Activated CD4-positive, alpha-beta T cell treated with anti-CD3 and anti-CD28 coated beads, Interleukin-2, amount 50 U/mL, for 4 hours (primary cell): ENCODE measurements at places on chromosomes 2 and 18.

GRCh38 chr2:14634489-14635390 is 2.2 kb downstream of the LRATD1 start:
- DNase-seq: no peak

DNA sequence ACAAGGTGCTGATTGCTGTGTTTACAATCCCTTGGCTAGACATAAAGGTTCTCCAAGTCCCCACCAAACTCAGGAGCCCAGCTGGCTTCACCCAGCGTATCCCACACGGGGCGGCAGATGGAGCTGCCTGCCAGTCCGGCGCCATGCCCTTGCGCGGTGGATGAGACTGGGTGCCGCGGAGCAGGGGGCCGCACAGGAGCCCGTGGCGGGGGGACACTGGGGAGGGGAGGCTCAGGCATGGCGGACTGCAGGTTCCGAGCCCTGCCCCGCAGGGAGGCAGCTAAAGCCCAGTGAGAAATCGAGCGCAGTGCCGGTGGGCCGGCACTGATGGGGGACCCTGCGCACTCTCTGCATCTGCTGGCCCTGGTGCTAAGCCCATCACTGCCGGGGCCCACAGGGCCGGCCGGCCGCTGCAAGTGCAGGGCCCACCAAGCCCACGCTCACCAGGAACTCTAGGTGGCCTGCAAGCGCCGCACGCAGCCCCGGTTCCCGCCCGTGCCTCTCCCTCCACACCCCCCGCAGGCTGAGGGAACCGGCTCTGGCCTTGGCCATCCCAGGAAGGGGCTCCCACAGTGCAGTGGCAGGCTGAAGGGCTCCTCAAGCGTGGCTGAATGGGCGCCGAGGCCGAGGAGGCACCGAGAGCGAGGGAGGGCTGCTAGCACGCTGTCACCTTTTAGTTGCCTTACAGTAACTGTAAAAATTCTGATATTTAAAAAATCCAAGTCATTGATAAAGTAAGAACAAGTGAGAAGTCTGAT is 930.0 kb upstream of the FSHR start:
- DNase-seq: no peak

DNA sequence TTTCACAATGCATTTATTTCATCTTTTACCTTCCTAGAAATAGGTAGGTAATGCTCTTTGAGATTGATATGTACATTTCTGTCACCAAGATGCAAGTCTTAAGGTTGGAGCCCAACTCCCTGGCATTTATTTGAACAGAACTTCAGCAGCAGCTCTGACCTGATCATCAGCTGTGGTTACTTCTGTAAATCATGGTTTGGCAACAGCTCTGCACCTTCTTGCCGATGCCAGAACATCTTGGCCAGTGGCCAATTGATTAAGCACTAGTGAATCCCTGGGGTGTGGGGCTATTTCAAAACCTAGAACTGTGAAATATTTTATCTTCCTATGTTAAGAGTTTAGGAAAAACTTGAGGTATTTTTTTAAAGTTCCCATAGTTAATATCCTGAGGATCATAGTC is 124.8 kb upstream of the NYAP2 start:
- no peak for DNase-seq

- no peak for DNase-seq
Measured at GRCh38 chr2:38265461-38265860, 111.6 kb downstream of the ATL2 start.

DNA sequence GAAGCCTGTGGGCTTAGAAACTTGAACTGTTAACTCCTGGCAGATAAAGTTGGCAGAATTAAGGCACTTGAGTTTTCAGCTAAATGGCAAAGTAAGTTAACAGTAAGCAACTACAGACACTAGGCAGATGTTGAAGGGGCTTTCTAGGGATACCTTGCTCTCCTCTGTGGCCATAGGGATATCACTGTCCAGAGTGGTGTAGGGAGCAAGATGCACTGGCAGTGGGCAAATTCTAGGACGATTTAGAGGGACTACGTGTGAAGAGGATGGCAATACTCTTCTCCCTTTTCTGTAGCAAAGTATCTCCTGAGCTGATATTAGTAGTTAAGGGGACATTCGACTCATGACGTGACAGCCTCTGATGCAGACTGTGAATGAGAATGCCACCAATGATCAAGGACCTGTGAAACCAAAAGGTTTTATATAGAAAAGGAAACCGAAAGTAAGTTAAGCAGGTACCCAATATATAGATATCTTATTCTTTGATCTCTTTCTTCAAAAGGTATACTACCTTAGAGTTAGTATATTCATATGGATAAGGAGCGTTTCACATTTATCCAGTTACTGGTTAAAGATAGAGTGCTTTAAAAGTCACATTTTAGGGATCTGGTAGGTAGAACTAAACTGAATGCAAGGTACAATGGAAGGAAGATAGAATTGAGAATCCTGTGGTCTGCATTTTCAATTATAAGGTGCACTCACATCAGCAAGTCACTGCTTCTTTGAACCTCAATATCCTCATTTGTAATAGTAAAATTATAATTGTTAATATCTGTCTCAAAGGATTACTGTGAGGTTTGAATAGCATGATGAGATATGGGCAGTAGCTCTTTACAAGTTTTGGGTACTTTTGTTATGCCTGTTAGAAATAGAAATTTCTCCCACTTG is 106.4 kb downstream of the KCNH7 start:
- no peak for DNase-seq

- DNase-seq: no peak
Measured at GRCh38 chr18:44093253-44093652, 587.4 kb upstream of the SETBP1 start.

GRCh38 chr2:118264232-118264990 is 176.1 kb downstream of the INSIG2 start:
- DNase-seq: no peak

- no peak for DNase-seq
Measured at GRCh38 chr2:1636791-1637415, 107.4 kb downstream of the PXDN start.

DNA sequence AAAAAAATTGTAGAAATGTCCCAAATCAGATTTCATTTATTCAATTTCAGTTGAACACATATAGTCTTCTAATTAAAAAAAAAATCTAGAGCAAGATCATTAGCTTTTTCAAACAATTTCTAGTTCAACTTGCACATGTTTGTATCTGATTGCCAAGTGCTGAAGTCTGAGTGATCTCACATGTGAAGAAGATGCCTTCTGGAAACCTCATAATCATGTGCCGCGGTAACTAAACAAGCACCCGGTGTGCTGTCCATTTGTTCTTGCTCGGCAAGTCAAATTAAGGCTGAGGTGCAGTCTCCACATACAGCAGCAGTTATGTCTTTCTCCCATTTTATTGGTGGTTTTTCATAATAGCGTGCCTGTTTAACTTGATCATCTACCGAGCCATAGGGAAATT is 18.7 kb downstream of the CABLES1 start:
- DNase-seq: no peak

GRCh38 chr2:108917526-108917925 is 71.5 kb downstream of the EDAR start:
- DNase-seq: no peak

GRCh38 chr18:53935803-53936202 is 288.7 kb downstream of the MBD2 start:
- no peak for DNase-seq

DNA sequence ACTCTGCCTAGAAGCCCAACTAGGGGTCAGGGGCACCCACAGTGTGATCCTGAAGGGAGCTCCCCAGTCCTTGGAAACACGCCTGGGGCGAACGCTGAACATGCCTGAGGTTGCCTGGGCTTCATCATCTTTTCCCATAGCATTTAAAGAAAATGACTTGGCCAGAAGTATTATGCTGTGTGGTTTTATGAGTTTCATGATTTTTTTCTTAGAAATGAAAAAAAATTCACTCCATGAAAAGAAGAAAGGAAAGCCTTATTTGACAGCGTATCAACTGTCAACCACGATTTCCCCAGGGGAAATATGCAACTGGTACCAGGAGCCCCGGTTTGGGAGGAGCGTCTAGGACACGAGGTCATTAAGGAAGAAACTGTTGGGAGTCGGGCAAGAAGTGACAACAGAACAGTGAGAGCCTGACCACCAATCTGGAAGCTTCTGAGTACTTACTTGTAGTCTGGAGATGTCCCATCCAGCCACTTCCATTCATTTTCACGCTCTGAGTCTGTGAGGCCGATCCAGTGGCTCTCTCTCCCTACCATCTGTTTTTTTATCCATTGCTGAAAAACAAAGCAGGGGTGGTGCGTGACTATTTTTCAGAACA is 63.5 kb upstream of the THOC1 start:
- no peak for DNase-seq

DNA sequence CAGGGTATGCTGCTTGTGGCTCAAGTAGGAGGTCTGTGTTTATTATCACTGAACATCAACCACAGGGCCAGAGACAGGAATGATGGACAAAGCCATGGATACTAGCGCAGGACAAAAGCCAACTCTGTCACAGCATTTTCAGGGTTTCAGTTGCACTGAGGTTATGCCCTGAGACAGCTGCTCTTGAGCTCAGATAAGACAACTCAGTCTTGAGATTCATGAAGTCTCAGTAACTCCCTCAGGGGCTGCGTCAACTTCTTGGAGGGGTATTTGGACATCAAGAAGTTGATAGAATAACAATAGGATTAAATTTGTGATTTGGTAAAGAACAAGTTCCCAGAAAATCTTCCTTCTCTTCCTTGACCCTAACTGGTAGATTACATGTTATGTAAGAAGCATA is 287.0 kb upstream of the SLC14A2 start:
- no peak for DNase-seq

DNA sequence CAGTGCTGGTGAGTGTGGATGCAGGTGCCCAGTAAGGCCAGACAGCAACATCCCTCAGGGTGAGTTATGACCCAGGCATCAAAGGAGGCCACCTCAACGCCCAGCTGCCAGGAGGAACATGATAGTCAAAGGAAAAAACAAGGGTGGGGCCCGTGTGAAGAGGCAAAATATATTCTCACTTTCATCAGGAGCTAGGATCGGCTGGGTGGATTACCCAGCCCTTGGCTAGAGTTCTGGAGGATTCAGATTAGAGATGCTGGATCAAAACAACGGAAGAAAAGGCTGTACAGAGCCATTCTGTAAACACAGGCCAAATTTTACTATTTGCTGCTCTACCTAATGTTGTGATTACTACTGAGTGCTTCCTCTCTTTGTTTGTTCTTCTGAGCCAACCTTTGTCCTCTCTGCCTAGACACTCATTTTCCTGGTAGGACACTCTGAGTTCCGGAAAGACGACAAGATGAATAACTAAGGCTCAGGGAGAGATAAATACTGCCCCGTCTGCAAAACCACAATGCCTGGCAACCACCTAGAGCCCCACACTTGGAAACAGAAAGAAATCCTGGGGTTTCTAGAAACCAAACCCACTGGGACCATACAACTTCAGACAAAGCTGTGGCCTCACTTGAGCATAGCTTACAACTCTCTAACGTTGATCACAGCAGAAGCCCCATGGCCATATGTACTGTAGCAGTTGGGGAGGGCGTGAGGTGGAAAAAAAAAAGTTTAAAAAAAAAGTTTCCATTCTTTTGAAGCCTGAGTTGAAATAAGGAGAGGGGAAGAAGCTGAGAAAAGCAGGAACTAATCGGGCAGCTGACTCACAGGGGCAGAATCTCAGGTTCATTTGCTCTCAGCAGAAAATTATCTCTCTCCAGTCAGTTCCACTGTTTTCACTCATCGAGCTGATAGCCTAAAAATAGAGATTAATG is 17.8 kb upstream of the PMAIP1 start:
- DNase-seq: no peak

DNA sequence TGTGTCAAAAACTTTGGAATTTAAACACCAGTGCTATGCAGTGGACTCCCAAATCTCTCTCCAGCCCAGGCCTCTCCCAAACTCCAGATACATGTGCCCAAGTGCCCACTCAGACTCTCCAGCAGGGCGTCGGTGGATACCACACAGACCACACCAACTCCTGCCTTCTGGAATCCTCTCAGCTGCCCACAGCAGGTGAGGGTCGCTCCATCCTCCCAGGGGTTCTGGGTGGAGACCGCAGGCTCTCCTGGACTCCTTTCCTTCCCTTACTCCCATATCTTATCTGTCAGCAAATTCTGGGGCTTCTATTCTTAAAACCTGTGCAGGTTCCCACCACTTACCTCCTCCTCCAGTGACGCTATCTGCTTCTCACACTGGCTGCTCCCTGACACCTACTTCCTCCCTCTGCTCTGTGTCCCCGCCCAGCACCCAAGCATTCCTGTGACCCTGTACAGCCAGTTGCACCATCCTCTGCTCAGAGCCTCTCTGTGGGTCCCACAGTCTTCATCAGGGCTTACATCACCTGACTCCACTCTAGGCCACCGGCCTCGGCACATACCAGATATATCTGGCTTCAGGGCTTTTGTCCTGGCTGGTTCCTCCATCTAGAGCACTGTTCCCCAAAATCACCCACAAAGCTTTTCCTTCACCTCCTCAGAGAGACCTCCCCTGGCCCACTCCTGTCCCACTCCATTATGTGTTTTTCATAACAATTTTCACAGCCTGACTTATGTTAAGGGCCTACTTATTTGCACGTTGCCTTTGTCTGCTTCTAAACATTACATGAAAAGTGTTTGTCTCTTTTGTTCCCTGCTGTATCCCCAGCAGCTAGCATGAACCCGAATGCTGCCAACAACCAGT is 2.6 kb upstream of the IMP4 start:
- DNase-seq: no peak
